Umbilical cord (tissue), 2 donors: ENCODE measurements at places on chromosomes 4 and X.

DNA sequence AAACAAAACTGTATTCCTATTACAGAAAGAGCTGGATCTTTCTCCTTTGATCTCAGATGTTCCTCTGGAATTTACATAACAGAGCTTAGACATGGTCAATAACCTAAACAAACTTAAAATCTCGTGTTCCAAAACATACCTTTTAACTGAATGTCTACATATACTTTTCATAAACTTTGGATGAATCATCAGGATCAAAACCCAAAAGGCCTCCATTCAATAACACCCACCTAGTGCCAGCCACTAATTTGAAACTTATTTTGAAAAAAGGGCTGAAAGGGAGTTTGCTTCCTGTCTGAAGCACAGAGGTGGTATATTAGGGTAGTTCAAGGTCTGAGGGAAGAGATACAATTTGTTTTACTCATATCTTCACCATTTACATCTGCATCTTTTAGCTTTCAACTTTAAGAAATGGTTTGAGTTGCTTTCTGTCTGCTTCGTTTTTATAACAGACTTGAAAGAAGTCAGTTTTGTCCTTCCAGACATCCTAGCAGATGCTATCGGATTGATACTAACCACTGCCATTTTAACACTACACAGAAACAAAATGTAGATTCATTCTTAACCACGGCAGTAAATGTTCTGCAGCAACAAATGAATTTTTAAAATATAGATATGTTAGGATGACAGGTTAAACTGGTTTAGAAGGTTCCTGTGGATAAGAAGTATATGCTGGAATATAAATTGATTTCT is 242.8 kb upstream of the DKK2 start:
- peak; percentile 77 for DNase-seq

DNA sequence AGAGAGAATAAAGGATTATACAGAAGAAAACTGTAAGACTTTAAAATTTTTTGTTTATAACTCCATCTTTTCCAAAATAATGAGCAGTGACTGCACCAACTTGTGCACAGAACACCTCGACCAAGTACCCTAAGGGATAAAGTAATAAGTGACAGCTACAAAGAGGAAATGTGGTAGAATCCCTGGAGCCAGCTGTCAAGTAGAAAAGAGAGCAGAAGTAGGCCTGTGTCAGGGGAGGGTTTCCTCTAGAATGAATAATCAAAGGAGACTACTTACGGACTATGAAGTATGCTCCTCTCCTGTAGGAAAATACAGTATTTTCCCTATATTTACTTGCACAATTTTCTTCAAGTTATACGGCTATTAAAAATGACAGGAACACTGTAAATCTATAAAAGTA is 1.2 kb downstream of the EIF1AX start:
- no peak for DNase-seq

DNA sequence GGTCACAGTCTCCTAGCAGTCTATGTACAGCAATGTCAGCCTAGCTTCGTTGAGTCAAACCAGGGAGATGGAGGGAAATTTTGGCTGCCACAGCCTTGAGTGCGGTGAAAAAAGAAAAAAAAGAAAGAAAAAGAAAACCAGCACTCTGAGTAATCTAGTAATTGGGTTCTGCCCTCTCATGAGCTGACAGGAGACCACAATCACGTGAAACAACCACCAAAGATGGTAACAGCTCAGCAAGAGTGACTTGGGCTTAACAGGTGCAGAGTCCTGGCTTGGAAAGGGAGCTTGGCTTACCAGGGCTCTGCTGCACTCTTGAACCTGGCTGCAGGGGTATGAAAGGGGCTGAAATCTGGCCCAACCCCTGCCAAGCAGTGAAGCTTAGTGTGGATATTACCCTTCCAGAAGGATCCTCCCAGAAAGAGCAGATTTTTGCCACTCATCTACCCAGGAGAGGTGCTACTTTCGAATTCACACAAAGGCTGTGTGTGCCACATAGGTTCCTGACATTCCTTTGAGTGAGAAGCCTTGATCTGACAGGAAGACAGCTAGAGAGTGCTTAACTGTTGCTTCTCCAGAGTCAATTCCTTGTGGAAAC is 350.3 kb downstream of the PTTG2 start:
- DNase-seq, result no peak

GRCh38 chrX:23898412-23898959 is 9.3 kb downstream of the APOO start:
- DNase-seq, result no peak

GRCh38 chr4:146450524-146450923 is 71.2 kb downstream of the SLC10A7 start:
- no peak for DNase-seq

DNA sequence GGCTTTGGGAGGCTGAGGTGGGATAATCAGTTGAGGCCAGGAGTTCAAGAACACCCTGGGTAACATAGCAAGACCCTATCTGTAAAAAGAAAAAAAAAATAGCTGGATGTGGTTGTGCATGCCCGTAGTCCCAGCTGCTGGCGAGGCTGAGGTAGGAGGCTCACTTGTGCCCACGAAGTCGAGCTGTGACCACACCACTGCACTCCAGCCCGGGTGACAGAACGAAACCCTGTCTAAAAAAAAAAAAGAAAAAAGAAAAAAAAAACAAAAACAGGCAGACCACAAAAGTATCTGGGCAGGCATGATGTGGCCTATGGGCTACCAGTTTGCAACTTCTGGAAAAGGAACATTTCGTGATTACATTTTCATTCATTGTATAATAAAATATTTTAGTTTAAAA is 38.1 kb upstream of the RASGEF1B start:
- no peak for DNase-seq

DNA sequence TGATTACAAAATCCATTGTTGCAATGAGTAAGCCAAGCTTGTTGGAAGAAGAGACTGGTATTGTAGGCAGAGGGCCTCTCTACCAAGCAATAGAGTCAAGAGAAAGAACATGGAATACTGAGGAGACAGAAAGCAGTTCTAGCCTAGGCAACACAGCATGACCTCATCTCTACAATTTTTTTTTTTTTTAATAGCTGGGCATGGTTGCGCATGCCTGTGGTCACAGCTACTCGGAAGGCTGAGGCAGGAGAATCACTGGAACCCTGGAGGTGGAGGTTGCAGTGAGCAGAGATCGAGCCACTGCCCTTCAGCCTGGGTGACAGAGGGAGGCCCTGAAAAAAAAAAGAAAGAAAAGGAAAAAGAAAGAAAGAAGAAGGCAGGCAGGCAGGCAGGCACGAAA is 11.7 kb upstream of the ZBTB33 start:
- no peak for DNase-seq

DNA sequence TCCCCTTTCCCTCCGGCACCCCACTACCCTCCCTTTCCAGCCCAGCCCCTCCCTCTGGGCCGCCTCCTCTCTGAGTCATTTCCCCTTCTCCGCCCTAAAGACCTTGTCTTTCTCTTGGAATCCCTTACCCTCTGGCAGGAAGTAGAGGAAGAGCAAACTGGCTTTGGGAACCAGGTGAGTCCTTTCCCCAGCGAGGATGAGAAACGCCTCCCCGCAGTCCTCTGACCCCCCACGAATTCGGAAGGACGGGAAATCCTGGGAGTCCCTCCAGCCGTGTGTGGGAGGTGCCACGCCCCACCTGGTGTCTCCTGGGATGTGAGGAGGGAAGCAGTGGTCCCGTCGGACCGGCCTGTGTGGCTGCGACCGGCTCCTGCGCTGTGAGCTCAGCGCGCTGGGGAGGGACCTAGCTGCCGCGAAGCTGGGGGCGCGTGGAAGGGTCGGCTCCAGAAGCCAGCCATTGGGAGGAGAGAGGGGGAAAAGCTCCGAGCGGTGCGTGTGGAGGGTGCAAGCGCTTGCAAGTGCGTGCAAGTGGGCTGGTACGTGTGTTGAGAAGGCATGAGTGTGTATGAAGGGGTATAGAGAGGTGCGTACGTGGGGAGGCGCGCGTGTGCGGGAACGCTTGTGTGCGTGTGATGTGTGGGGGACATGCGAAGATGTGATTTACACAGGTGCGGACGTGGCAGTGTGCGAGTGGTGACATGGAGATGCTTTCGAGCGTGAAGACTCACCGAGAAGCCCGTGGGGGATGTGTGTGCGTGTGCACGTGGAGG is 46.3 kb downstream of the TEX13B start:
- no peak for DNase-seq

DNA sequence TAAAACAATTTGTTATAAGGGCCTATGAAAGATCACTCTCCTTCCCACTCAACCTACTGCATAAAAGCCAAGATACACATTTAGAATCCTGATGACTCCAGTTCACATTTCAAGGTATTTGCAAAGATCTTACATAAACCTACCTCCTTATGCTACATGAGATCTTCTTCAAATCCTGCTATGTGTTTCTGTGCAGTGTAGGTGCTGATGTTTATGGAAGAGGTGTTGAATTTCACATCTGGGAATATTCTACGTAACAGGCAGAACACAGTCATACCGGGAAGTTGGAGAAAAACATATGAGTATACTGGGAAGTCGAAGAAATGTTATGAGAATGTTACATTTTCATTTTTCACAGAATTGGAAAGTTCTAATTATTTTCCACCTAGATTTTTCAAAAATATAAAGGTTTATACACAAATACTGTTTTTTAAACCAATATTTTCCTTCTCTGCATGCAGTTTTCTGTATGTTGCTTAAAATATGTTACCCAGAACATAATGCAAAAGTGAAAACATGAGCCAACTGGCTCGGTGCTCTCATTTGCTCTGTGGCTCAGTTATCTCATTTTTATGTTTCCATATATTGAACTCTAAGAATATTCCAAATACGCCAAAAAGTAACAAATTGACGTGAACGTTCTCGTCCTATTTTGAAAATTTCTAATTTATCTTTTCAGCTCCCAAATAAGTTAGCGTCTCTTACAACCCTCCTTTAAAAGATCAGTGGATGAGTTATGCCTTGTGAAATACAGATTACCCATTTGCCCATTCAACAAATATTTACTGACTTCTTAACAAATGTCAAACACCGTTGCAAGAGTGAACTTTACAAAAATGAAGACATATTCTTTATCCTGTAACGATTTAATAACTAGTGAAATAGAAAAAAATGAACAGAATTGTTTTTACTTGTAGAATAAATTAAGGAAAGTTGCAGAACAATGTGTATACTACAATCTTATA is 899.3 kb downstream of the STIM2 start:
- DNase-seq, result peak; percentile 19

GRCh38 chrX:17500145-17500579 is 125.2 kb downstream of the NHS start:
- peak; percentile 50 for DNase-seq

DNA sequence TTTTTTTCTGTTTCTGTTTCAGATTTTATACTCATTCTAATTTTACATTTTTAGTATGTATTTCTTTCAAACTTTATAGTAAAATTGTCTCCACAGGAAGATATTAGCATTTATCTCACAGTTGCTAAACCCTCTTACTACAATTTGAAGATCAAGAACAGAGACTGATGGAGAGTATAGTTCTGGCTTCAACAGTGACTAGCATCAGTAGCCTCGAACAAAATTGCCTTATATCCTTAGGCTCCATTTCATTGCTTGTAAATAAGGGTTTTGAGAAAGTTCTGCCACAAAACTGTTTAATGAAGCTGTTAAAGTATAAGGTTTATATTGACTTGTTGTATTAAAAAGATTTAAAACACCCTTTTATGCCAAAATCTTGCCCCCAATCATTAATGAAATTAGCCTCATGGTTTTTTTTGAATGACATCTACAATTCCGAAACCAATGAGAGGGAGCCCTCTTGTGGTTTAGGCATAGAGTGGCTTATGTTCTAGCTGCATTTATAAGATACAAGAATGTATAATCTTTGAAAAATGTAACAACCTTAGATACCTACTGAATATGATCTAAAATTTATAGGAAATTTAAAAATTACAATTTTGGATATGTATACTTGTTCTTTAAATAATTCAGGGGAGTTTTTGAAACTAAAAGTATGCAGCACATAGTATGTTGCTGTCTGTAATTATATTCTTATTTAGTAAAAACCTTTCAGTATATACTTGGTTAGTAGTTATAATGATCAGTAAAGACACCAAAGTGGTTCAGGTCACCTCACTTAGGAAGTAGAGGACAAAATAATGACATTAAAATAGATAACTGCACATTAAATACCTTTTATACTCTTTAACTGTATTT is 109.8 kb upstream of the HPGD start:
- DNase-seq, result peak; percentile 48
